ENCODE measurements at places on chromosomes 7 and 10.

DNA sequence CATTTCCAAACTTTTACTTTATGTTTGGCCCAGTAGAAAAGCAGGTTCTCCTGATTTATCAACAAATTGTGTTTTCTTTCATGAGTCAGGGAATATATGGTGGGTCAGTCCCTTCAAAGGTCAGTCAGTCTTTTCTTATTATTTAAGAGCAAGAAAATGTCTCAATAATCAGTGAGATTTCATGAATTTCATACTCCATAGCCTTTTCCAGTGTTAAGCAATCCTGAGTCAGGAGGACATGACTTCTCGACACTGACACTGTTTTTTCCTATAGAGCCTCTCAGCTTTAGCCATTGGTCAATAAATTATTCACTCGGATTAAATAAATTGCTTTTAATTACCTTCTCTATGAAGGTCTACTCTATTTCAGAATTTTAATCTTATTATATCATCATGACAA lies 334.5 kb downstream of the SORCS1 start:
- no peak for DNase-seq

DNA sequence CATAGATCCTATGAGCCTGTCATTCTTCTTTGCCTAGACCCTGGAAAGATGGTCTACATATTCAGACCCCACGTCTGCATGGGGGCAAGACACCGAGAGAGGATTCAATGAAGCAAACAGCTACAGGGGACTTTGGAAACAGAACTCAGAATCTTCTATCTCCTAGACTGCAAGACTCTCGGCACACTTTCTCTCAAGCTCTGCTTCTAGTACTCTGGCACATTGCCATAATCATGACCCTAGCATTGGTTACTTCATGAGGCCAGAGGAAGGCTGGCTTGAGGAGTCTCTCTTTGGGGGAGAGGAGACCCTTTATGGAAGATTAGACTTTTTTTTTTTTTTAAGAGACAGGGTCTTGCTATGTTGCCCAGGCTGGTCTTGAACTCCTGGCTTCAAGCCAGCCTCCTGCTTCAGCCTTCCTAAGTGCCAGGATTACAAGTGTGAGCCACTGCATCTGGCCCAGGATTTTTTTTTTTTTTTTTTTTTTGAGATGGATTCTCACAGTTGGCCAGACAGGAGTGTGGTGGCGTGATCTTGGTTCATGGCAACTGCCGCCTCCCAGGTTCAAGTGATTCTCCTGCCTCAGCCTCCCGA lies 20.7 kb downstream of the CCDC3 start:
- DNase-seq = no peak

GRCh38 chr10:4673279-4674040 lies 152.5 kb upstream of the AKR1E2 start:
- no peak for DNase-seq

- DNase-seq = no peak
These were observed 44.7 kb upstream of the PITRM1 start for GRCh38 chr10:3217301-3217700.

DNA sequence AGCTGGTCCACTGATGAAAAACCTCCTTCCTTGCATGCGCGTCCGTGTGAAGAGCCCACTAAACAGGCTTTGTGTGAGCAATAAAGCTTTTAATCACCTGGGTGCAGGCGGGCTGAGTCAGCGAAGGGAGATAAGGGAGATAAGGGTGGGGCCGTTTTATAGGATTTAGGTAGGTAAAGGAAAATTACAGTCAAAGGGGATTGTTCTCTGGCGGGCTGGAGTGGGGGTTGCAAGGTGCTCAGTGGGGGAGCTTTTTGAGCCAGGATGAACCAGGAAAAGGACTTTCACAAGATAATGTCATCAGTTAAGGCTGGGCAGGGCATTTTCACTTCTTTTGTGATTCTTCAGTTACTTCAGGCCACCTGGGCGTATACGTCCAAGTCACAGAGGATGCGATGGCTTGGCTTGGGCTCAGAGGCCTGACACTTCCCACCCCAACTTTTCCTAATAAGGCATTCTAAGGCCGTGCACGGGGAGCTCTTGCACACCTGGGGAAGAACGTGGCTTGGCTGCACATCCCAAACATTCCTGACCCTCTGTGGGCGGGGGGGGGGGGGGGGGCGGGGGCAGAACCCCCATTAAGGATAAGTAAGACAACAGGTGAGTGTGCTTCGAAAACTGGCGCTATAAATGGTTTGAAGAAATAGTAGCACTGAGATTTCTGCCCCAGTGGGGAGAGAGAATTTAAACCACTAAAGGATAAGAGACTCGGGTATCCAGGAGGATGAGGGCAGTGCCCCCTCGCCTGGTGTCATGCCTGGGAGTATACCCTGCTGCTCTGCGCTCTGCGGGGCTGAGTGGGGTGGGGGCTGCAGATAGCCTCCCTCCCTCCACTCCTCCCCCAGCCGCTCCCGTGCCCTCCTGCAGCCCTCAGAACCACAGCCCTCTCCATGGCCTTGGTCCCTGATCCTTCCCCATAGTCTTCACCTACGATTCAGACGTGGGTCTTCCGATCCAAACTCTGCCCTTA lies 217.6 kb downstream of the MLLT10 start:
- peak; percentile 25 for DNase-seq

- DNase-seq = no peak
These were observed 55.3 kb upstream of the YAE1 start for GRCh38 chr7:39510864-39511354.

- DNase-seq = peak; percentile 46
These were observed 307.3 kb downstream of the CAMK1D start for GRCh38 chr10:12656518-12657142.

DNA sequence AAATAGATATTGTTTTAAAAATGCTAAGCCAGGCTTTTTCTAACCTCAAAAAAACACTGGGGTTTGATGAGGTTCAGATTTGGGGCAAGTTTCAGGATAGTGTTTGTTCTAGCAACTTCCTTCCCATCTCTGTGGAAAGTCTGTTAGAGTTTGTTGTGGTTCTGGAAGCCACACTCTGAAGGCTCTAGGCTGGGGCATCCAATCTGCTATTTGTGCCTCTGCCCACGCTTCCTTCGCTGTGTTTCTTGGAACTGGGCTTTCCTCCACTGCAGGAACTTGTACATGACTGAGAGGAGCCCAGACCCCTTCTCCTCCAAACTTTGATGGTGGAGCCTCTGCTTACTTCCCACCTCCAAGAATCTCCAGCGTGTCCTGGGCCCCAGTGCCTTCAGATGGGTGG lies 108.5 kb upstream of the SLC25A13 start:
- no peak for DNase-seq

GRCh38 chr7:77157446-77157845 lies 35.0 kb downstream of the CCDC146 start:
- no peak for DNase-seq

DNA sequence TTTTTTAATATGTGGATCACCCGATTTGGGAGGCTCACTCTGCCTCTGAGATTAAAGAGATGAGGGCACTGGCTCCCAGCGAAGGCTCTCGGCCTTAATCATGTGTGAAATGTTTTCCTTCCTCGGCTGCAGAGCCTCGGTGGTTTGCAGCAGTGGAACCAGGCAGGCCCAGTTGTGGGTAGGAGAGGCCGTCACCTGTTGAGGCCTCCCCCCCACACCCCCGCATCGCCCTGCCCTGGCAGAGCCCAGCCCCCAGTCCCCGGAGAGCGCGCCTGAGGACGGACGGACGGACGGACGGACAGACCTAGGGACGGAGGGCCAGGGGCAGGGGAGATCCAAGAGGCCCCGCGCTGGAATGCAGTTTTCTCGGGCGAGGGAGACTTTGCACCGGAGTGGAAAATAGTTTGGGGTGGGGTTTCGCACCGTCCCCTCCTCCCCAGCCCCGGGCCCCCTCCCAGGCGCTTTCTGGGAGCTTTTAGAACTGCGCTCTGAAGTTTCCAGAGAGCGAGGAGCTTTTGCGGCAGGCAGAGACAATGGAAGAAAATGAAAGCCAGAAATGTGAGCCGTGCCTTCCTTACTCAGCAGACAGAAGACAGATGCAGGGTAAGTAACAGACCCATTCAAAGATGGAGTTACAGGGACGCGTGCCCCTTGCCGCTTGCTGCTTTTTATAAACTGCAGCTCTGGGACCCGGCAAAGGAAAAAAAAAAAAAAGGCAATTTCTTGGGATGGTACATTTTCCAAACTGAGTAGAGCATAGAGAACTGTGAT lies at the start of gene KIAA1217:
Gene KIAA1217 (plus strand): TSS at position 478 of the 771 bp plus-strand sequence. CDS start 56 bp downstream, at position 534.
- DNase-seq = peak; percentile 36

DNA sequence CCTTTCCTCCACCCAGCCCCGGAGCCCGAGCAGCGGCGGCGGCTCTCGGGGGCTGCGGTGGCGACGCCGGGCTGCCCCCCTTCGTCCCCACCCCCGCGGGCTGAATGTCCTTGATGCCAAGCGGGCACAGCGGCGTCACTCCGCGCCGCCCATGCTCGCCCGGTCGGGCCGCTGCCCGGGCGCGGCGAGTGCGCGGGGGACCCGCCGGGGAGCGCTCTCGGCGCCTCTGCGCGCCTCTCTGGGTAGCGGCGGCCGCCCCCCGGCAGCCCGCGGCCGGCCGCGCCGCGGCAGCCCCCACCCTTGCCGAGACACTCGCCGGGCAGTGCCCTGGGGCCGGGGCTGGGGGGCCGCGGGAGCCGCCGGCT lies 433 bp upstream of the PLXNA4 start:
- DNase-seq = no peak

DNA sequence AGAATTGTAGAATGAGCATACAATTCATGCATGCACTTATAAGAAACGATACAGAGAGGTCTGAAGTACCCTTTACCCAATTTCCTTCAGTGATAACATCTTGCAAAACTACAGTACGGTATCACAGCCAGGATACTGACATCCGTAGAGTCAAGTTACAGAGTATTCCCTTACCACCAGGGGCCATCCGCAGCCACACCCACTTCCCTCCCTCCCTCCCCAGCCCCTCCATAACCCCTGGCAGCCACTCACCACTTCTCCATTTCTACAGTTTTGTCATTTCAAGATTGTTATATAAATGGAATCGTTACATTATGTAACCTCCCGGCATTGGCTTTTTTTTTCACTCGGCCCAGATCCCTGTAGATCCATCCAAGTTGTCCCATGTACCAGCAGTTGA lies 113.6 kb upstream of the RET start:
- DNase-seq = no peak

GRCh38 chr10:113890769-113891168 lies 36.3 kb downstream of the NHLRC2 start:
- DNase-seq = no peak

DNA sequence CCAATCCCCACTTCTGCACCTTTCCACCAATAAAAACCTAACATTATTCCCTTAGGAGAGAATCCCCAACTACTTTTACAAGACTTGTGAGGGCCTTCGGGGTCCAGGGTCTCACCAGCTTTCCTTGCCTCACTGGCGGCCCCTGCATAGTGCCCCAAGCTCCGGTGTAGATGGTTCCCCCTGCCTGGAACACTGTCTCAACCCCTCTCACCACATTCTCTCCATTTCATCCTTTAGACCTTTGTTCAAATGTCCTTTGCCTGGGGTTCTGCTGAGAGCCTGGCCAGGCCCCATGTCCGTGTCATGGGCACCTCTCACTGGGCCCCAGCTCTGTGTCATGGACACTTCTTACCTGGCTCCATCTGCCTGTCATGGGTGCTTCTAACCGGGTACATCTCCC lies 64.5 kb upstream of the SORCS3 start:
- no peak for DNase-seq

GRCh38 chr7:80816806-80817205 lies 102.0 kb downstream of the SEMA3C start:
- no peak for DNase-seq

DNA sequence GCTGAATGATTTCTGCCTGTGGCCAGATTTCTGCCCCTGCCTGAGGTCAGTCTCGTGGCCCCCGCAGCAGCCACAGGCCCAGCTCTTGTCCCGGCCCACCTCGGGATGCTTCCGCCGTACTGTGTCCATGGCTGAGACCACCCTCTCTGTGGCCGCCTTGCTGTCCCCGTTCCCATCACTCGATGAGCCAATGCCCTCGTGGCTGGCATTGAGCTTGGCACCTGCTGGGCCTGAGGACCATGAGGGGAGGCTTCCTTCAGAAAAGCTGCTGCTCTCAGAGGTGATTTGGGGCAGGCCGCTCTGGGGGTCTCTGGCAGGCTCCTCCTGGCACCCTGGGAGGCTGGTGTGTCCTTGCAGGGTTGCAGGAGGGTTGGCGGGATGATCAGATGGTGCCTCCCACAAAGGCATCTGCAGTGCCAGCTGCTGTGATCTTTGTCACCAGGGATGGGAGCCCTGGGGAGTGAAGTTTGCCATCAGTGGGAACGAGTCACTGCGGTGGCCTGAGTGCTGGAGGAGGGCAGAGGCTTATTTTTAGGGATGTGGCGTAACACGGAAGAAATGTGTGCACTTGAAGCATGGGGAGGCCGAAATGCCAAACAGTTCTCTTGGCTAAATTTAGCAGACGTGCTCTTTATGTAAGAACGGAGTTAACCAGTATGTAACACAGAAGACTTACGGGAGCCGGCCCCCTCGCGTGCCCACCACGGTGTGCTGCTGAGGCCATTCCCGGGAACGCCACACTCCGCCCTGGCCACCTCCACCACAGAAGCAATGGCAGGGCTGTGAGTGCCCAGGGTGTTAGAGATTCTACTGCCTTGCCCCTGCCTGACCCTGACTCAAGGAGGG lies 47.7 kb downstream of the VIPR2 start:
- DNase-seq = no peak

DNA sequence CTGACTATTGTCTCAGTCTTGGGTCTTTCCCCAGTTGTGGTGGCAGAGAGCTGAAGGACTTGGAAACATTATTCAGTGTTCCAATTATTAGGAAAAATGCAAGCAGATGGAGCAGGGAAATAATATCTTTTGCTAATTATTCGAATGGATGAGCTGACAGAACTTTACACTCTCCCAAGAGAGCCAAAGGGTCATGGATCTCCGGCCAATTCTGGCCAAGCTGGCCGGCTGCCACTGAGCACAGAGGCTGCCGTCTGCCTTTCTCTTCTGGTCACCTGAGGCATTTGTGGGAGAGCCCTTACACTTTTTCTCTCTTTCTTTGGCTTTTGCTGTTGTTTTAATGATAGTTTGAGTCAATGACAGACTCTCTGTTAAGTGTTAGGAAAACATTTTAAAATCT lies 22.2 kb upstream of the CNTNAP2 start:
- no peak for DNase-seq

DNA sequence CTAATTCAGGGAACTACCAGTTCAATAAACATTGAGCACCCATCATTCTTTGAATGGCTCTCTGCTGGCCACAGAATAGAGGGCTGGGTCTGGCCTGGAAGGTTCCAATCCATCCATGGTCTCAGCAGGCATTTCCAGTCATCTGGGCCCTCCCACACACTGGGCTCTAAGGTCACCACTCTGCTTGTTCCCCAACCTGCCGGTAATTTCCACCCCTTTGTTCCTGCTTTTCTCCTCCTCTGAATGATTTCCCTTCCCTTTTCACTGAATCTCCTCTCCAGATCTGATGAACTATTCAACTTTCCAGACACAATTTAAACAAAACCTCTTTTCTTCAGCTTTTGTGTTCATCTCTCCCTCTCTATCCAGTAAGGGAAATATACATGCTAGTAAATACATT lies 2.6 kb downstream of the BZW2 start:
- DNase-seq = peak; percentile 12

GRCh38 chr7:137853053-137853452 lies 6.3 kb upstream of the DGKI start:
- no peak for DNase-seq

- DNase-seq = no peak
These were observed 20.3 kb downstream of the COL1A2 start for GRCh38 chr7:94414980-94415379.

All from HT-29 (cell line).